Smooth muscle cell of the pulmonary artery (primary cell): ENCODE measurements at places on chromosomes 5 and 9. TPM values are rescaled to one million over a fixed set of nuclear protein-coding genes. Genes with fewer than 3 reads are reported as not detected.

The TTC23L gene
- total RNA-seq = not detected in 2 replicates

The ACO1 gene
- total RNA-seq = 94.4 and 109 TPM in 2 replicates

The FAM174A gene
- total RNA-seq = 45.6 and 52.9 TPM in 2 replicates

The PRR7 gene
- total RNA-seq = 5.7 and 11.4 TPM in 2 replicates

The LCN1 gene
- 0.20 and 0.43 TPM in 2 replicates for total RNA-seq

The ALDH1A1 gene
- 2.8 and 14.7 TPM in 2 replicates for total RNA-seq

The ARID3C gene
- 0.13 and 0.36 TPM in 2 replicates for total RNA-seq

The OTP gene
- not detected in 2 replicates for total RNA-seq

The C8G gene
- total RNA-seq = 0.72 and 0.79 TPM in 2 replicates

The NR4A3 gene
- 2.2 and 8.9 TPM in 2 replicates for total RNA-seq

The LTC4S gene
- 2.3 and 5.2 TPM in 2 replicates for total RNA-seq

The TAF1L gene
- under 0.01 TPM in 1 of 2 replicates, not detected in the other for total RNA-seq

The IRX4 gene
- not detected in 2 replicates for total RNA-seq

The TMEM171 gene
- total RNA-seq = 1.2 and 1.3 TPM in 2 replicates
